ENCODE measurements at places on chromosomes 6 and 20.

GRCh38 chr20:62067547-62068260 lies 2.0 kb upstream of the TAF4 start:
- peak; percentile 15 for DNase-seq

GRCh38 chr6:117417851-117418250 lies 7.9 kb downstream of the ROS1 start:
- DNase-seq, result no peak

DNA sequence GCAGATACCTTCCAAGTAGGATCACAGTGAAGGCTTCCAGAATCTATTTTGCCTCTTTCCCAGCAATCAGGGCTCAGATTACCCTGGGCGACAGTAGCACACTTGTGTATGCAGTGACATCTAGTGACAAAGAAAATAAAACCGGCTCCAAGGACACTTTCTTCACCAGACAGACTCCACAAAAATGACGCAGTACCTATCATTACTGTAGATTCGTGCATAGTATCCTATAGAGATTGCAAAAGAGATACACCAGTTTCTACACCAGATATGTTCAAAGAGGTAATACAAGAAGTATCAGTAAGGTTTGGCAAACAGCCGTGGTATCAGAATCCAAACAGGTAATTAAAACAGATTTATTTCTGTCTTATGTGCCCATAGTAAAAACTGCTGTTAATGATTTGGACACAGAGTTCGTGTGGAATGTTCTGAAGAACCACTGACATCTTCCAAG lies 600.4 kb upstream of the JAG1 start:
- DNase-seq, result no peak

- DNase-seq, result no peak
Observed at GRCh38 chr6:6969761-6970223, 138.0 kb upstream of the RREB1 start.

DNA sequence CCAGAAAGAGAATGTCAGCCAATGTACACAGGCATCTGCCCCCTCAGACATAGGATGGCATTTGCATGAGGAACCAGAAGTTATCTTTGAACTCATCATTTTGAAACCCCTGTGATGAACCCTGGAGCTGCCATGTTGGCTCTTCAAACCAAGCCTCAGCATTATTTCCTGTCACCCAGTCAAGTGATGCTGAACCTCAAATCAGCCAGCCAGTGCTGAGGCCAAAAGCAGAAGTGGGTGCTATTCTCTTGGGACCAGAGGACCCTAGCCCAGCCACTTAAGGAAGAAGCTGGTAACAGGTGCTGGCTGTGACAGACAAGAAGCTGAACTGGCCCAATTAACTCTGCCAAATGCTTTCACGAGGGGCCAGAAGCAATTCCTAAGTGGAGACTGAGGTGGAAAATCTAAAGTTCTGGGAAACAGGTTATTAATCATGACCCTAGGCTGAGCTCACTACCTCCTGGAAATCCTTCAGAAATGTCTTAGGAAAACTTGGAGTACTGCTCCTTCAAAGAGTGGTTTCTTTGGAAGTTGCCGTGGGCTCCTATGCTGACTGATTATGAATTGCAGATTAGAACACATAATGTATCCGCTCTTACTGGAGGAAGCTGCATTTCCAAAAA lies 4.0 kb downstream of the PKIG start:
- DNase-seq, result no peak

DNA sequence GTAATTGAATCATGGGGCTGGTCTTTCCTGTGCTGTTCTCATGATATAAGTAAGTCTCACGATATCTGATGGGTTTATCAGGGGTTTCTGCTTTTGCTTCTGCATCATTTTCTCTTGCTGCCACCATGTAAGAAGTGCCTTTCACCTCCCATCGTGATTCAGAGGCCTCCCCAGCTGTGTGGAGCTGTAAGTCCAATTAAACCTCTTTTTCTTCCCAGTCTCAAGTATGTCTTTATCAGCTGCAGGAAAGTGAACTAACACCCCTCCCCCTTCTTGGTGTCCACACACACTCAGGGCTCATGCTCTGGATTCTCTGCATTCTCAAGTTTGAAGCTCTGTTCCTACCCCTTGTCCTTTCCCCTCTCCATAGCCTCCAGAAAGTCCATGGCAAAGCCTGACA lies 107.1 kb downstream of the THBS2 start:
- DNase-seq, result no peak

- no peak for DNase-seq
Observed at GRCh38 chr6:150987371-150987828, 121.9 kb downstream of the MTHFD1L start.

GRCh38 chr20:50360218-50360672 lies 149.9 kb upstream of the PTPN1 start:
- DNase-seq, result no peak

- no peak for DNase-seq
Observed at GRCh38 chr20:20018366-20018765, 1.2 kb downstream of the NAA20 start.

- no peak for DNase-seq
Observed at GRCh38 chr6:34074064-34074742, 71.7 kb downstream of the GRM4 start.

DNA sequence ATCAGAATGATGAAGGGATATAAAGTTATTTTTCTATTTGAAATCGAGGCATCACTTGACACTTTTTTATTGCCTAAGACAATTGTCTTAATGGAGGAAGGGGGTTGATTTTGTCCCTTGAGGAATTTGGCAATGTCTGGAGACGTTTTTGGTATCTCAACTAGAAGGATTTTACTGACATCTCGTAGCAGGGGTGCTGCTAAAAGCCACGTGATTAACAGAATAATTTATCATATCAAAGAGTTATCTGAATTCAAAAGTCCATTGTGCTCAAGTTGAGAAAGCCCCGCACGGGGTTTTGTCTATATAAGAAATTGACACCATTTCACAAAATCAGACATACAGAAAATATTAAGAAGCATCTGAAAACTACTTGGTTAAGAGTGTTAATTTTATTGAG lies 1.5 kb upstream of the TAAR6 start:
- no peak for DNase-seq

- no peak for DNase-seq
Observed at GRCh38 chr20:33561692-33562601, 72.1 kb downstream of the CBFA2T2 start.

DNA sequence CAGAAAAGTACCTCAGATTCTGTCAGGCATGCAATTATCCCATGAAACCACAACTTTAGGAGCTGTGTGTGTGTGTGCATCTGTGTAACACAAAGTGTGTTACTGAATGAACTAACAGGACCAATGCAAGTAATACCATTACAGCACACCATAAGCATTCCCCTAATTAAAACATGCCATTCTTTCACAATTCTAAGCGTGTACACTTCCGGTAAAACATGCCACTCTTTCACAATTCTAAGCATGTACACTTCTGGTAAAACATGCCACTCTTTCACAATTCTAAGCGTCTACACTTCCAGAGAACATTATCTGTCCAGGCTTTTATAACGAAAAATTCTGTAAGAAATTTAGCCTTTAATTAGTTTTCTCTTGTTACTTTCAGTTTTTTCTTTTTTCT lies 238.2 kb downstream of the GMDS start:
- no peak for DNase-seq

GRCh38 chr6:7086488-7086887 lies 21.3 kb upstream of the RREB1 start:
- no peak for DNase-seq

DNA sequence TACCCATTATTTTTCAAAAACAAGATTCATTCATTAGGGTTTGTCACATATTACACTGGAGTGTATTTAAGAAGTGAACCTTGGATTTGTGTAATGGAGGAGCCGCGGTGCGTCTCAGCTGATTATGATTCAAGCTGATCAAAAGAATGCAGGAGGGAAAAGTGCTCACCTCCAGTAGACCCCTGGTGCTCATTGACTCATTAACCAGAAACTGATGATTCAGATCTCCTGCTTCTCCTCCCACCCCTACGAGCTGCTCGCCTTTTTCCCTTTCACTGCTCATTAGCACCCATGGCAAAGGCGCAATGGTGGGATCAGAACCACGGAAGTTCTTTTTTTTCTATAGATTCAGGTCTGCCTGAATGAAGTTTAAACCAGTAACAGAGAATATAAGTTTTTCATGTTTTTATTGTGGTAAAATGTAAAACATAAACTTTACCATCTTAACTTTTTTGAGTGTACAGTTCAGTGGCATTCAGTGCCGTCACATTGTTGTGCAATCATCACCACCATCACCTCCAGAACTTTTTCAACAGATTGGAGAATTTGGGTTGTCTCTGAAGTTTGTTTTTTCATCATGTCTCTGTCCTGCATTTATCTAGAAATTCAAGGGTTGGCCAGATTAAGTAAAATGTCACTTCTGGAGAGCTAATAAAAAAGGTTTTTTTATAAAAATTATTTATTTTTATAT lies 101.6 kb downstream of the LINC00237 start:
- DNase-seq, result no peak

- peak; percentile 89 for DNase-seq
Observed at GRCh38 chr6:42978839-42979522, at the start of gene PEX6. PEX6 (minus strand) TSS chr6:42979181; CDS start chr6:42979150, 31 bp downstream.

DNA sequence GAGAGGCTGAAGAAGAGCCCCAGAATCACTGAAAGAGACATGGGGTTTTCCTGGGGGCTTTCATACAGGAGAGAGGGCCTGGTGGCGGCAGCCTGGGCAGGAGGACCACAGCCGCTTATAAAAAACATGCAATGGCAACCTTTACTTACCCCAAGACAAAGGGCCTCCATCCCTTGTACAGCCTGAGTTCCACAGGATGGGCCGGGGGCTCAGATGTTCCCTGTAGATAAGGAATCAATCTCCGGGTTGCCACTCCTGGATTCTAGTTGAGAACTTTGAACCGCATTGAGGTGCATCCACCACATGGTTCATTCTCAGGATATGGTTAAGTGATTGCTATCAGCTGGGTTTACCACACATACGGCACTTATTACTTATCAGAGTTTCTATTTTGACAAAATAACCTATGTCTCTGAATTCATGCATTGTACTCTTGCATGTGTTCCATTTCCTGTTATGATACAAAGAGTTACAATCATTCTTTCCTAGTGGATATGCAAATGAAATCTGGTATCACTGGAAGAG lies 677.6 kb downstream of the KIF16B start:
- DNase-seq, result no peak

DNA sequence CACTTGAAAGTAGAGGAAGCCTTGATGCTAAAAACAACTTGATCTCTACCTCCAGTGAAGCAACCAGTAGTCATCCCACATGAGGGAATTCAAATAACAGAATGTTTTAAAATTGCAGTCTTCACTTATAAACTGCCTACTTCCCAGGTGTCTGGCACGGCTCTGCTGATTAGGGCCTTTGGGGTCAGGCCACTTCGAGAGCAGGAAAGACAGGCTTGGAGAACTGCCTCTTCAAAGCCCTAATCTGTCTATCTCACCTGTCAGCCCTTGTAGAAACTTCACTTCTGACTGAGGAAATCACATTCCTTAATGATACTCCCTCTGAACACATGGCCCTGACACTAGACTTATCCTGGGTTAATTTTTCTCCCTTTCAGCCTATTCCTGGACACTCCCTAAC lies 458.6 kb downstream of the TENT5A start:
- no peak for DNase-seq

GRCh38 chr20:53642196-53643030 lies 48.8 kb upstream of the ZNF217 start:
- DNase-seq, result peak; percentile 10

DNA sequence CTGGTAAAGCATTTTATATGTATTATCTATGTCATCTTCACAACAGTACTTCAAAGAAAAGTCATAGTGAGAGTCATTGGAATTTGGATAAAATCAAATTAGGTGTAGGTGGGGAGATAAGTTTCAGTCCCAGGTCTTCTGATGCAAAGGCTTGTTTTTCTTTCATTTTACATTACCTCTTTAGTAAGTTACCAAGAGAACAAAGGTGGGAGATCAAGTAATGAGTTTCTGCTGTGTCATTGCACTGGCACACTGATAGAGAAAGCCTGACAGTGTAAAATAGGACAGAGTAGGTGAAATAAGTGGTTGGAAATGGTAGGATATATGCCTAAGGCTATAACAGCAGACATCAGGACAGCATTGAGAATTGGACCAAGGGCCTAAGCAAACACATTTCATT lies 250.4 kb downstream of the NKAIN2 start:
- DNase-seq, result no peak

DNA sequence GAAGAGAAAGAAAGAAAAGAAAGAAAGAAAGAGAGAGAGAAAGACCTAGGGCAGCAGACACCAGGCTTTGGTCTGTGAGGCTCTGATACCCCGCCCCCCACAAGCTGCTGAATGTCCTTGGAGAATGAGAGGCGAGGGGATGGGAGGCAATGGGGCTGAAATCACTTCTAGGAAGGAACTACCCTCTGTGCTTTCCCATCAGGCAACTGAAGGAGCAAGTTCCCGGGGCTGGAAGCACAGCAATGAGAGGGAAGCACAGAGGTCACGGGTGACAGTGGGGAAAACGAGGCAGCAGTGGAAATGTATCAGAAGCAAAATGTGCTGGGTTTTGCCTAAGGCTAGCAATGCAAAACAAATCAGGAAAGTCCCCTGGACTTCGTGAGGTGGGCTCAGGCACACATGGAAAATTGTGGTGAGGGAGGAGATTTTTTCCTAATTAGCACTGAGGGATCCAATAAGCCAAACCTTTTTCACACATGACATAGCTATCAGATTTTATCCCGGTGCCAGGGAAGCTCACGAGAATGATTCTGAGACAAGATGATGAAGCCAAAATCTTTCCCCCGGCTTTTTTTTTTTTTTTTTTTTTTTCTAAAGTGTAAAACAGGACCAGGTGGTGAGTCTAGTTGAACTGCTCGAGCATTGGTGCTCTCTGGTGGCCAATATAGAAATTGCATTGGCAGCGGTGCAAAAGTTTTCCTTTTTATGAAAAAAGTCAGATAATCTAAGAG lies 16.8 kb upstream of the ARFGEF2 start:
- peak; percentile 30 for DNase-seq

DNA sequence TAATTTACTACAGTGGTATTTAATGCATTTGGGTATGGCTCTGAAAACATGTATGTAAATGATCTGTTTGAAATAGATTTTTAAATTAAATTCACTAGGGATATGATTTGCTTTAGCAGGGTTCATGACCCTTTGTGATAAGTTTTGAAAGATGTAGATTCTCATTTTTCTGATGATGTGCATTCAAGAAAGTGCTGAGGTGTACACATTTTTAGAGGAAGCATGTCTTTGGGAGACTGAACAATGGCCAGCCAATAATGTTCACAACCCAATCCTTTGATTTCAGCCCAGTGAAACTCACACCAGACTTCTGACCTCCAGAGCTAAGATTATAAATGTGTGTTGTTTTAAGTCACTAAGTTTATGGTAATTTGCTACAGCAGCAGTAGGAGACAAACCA lies 71.1 kb downstream of the TMEM244 start:
- DNase-seq, result no peak

DNA sequence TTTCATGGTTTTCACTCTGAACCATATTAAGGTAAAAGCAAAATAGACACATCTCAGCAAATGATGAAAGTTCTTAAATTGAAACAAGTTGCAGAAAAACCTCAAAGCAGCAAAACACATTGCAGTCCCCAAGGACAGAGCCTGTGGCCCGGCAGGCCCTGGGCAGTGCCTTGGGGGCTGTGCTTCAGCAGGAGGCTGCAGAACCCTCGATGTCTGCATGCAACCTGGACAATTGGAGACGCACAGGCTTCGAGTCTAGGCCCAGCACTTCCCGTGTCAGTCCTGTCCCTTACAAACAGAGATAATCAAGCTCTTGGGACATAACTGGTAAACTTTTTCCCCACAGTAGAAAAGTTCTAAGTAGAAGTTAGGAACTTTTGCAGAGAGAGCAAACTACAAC lies 9.2 kb downstream of the PYGB start:
- DNase-seq, result no peak
